Stimulated activated CD8-positive, alpha-beta memory T cell treated with anti-CD3 and anti-CD28 coated beads, Interleukin-7, amount 100 ng/mL, for 48 hours (primary cell): ENCODE measurements at places on chromosomes 7 and 10.

DNA sequence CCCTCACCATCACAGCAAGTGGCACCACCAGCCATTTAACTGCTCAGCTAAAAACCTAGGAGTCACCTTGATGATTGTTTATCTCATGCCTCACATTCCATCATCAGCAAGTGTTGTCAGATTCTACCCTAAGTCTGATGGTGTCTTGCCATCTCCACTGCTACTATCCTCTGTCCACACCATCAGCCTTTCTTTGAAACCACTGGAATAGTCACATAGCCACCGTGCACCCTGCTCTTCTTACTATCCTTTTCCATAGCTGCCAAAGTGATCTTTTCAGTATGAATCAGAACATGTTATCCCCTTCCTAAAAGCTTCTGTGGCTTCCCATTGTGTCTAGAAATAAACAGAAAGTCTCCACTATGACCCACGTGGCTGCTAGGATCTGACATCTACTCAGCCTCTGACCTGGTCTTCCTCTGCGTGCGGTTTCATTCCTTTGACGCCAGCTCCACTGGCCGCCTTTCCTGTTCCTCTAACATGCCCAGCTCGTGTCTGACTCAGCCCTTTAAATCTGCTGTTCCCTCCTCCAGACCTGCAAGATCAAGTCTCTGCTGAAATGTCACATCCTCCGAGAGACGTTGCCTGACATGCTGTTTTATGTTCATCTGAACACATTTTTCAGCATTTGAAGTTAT lies 16.5 kb upstream of the CHN2 start:
- no peak for DNase-seq

DNA sequence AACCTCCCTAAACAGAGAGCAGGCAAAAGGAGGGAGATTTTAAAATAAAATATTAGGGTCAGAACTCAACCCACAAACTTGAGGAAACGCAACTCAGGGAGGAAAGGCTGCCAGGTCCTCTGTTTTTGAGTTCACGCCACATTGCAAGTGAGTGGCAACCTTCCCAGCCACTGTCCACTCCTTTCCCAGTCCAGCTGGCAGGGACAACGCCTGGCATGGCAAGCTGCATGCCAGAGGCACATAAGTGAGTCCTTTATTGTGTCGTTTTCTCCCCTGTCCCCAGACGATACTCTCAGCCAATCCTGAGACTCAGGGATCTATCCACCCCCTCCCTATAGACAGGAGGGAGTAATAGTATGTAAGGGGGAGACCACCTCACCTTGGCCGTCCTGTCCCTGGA lies 22.4 kb downstream of the FBXW4 start:
- no peak for DNase-seq

- DNase-seq: no peak
Observed at GRCh38 chr10:43233601-43234430, 33.0 kb downstream of the RASGEF1A start.

- no peak for DNase-seq
Observed at GRCh38 chr7:18315241-18315640, 180.3 kb upstream of the HDAC9 start.

DNA sequence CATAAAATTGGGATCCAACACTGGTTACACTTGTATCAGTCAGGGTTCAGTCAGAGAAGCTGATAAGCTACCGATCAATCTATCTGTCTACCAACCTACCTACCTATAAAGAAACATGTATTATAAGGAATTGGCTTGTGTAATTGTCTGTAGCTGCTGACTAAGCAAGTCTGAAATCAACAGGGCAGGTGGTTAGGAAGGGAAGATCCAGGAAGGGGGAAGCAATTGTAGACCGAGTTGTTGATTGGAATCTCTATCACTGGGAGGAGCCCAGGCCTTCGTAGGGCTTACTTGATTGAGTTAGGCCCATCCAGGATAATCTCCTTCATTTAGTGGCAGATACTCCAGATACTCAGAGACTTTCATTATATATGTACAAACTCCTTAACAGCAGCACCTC lies 271.5 kb upstream of the TEX47 start:
- DNase-seq: no peak

GRCh38 chr10:95459446-95460045 lies 101.6 kb downstream of the SORBS1 start:
- no peak for DNase-seq

GRCh38 chr7:16268821-16269768 lies 152.2 kb downstream of the CRPPA start:
- no peak for DNase-seq

DNA sequence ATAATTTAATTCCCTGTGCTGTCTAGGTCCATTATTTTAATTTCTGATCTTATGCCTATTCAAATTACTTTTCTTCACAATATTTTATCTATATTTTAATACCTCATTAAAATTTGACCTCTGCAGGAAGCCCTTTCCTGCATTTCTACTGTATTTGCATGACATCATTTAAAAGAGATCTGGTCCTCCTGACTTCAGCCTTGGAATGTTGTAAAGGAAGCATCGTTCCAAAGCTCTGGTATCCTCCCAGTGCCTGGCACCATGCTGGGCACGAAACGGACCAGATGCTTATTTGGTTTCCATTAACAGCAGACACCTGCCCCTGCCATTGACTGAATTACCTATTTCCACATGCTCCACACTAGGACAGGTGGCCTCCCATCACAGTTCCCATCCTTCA lies 247.5 kb downstream of the KLF6 start:
- DNase-seq: no peak

DNA sequence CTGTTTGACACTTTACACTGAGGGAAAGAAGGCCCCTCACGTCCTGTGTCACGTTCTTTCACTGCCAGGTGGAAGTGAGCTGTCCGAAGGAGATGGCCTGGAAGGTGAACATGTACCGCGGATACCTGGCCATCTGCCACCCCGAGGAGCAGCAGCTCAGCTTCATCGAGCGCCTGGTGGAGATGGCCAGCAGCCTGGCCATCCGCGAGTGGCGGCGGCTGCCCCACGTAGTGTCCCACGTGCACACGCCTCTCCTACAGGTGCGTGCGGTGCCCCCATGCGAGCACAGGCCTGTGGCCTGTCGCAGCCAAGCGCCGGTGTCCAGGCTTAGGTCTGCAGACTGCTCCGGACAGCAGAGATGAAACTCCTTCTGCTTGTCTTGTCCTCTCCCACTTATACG lies 103.4 kb downstream of the TRRAP start:
- no peak for DNase-seq

DNA sequence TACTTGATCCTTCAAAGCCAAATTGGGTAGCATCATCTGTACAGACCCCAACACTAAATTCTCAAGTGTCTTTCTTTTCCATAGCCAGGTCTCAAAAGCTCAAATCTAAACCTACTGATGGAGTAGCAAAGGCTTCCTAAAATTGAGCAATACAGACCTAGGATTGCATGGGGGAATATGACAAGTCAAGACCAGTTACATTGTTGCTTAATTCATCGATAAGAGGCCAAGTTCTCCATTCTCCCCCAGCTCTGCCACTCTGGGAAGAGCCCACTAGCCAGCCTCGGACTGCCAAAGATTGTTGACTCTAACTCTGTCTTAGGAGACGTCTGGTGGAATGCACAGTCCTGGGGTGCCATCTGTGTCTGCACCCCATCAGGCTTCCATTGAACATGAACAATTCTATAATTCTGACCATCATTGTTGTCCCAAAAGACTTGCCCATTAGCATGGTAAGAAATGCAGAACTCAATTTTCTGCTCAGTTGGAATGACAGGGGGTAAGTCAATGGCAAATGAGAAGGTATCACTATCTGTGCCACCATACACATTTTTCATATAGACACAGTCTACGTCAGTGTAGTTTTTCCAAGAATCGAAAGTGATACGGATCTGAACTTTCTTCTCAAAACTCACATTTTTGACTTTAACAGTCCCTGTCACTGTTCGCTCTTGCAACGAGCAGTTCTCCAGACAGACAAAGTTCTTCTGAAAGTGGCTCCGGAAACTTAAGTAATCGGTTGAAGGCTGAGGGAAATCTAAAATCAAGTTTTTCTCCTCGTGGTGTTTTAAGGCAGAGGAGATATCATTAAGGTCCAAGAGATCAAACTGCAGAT lies 2.9 kb downstream of the PPP1R3C start:
- no peak for DNase-seq

- DNase-seq: no peak
Observed at GRCh38 chr7:17709599-17709998, 230.7 kb downstream of the SNX13 start.

GRCh38 chr10:10579709-10580108 lies 438.0 kb upstream of the CELF2 start:
- DNase-seq: no peak

DNA sequence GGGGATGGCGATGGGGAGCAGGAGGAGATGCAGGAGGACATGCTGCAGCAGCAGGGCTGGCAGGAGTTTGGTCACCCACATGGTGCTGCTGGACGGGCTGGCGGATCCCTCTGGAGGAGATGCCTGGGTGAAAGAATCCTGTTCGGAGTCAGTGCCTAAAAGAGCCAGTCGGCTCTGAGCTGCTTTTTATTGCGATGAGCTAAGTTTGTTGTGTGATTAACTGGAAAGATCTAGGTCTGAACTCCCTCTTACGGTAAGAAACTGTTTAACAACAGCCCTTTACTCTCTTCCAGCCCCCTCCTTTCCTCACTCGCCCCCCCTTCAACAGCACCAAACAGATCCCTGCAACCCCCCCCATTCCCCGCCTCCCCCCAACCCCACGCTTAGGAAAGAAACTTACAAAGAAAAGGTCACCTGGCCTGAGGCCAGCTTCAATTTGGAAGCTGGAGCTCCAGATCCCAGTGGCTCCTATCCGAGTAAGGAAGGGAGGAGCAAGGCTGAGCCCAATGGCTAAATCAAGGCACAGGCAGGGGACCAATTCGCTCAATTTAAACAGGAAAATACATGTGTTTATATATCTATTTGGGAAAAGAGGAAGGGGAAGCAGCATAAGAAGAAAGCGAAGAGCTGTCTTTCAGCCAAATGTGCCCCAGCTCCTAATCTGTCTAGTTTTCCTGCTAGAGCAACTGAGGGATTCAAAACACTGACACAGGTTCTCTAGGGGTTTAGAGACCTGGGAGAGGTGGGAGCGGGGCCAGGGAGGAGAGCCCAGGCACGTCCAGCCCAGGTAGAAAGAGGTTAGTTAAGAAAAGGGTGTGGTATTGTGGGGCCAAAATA lies at the start of gene HGF:
TSS of gene HGF (minus strand) at position 157 of the 837 bp plus-strand sequence. CDS start at position 81, 76 bp downstream.
- no peak for DNase-seq

DNA sequence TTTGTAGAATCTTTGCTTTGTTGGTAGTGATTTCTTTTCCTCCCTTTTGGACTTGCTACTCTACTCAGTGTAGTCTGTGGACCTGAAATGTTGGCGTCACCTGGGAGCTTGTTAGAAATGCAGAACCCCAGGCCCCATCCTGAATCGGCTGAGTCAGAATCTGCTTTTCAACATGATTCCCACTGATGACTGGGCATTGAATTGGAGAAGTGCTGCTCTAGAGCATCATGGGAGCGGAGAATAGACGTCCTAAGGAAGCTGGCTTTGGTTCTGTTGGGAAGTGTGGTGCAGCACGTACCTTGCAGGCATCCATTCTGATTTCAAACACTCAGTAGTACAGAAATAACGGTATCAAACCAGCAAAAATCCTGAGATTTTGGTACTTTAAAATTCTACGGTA lies 54.7 kb downstream of the RBM33 start:
- no peak for DNase-seq

GRCh38 chr7:112540839-112541577 lies 60.2 kb downstream of the LSMEM1 start:
- no peak for DNase-seq

GRCh38 chr10:5534051-5534821 lies 9.5 kb downstream of the CALML3 start:
- DNase-seq: no peak

GRCh38 chr7:102991540-102992214 lies 78.9 kb downstream of the LRRC17 start:
- no peak for DNase-seq

GRCh38 chr7:25786936-25787335 lies 365.1 kb upstream of the NFE2L3 start:
- DNase-seq: no peak

GRCh38 chr7:75856536-75856935 lies 22.3 kb upstream of the RHBDD2 start:
- no peak for DNase-seq

- DNase-seq: no peak
Observed at GRCh38 chr7:44754802-44755697, 6.4 kb downstream of the ZMIZ2 start.

DNA sequence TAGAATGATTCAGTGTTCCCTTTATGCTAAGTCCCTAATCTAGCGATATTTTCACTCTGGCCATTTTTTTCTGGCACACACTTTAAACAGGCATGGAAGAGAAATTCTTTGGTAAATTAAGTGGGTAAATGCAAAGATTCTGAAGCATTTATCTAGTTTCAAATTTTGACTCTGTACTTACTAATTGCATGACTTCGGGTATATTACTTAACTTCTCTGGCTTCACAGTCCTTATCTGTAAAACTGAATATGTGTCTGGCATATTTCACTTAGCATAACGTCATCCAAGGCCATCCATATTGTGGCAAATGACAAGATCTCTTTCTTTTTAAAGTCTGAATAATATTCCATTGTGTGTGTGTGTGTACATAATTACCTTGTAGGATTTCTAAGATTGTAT lies 114.5 kb downstream of the MBL2 start:
- DNase-seq: no peak

DNA sequence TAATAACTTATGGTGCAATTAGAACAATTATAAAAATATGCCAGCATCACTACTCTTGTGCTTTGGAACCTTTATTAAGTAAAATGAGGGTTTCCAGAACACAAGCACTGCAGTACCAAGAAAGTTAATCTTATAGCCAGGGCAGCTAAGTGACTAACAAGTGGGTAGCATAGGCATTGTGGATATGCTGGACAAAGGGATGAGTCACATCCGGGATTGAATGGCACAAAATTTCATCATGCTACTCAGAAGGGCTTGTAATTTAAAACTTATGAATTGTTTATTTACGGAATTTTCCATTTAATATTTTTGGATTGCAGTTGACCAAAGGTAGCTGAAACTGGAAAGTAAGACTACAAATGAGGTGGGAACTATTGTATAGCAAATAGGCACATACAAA lies 250.6 kb downstream of the C7orf25 start:
- DNase-seq: no peak

- DNase-seq: no peak
Observed at GRCh38 chr10:5764422-5765297, 48.6 kb downstream of the GDI2 start.

- no peak for DNase-seq
Observed at GRCh38 chr10:118362103-118362502, 20.0 kb upstream of the FAM204A start.

DNA sequence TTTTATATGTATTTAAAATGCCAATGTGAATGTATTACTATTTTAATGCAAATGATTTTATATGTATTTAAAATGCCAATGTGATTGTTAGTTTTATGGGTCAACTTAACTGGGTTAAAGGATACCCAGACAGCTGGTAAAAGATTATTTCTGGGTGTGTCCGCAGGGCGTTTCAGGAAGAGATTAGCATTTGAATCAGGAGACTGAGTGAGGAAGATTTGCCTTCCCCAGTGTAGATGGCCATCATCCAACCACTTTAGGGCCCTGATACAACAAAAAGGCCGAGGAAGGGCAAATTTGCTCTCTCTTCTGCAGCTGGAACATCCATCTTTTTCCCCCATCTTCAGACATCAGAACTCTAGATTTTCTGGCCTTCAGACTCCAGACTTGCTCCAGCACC lies 116.2 kb downstream of the BAMBI start:
- DNase-seq: no peak
